ENCODE measurements at places on chromosomes 6 and 20. TPM values are rescaled to one million over a fixed set of nuclear protein-coding genes. Genes with fewer than 3 reads are reported as not detected.

GRCh38 chr6:4543596-4543995 lies 232.6 kb upstream of the CDYL start:
- DNase-seq, result no peak

DNA sequence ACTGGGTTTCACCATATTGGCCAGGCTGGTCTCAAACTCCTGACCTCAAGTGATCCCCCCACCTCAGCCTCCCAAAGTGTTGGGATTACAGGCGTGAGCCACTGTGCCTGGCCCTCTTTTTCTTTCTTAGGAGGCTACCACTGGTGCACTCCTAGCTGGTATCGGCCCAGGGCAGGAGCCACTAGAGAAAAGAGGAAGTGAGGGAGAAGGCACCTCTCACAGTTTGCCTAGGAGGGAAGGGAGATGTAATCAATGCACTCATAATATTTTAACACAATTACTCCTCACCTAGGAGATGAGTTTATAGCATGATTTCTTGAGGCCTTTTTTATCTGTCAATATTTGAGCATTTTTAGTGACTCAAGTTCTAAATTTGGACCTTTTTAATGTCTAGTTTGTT lies 189.0 kb upstream of the SOX4 start:
- no peak for DNase-seq

- DNase-seq, result no peak
Observed at GRCh38 chr6:18004256-18004985, 17.0 kb upstream of the KIF13A start.

- no peak for DNase-seq
Observed at GRCh38 chr20:49140834-49141233, 47.3 kb downstream of the STAU1 start.

GRCh38 chr6:82365016-82365795 lies 1.6 kb downstream of the TPBG start:
- peak; percentile 56 for DNase-seq

- no peak for DNase-seq
Observed at GRCh38 chr6:24738741-24739140, 19.8 kb upstream of the C6orf62 start.

- no peak for DNase-seq
Observed at GRCh38 chr6:113353392-113353791, 503.8 kb upstream of the MARCKS start.

GRCh38 chr6:120622127-120622631 lies 712.1 kb downstream of the TBC1D32 start:
- DNase-seq, result no peak

DNA sequence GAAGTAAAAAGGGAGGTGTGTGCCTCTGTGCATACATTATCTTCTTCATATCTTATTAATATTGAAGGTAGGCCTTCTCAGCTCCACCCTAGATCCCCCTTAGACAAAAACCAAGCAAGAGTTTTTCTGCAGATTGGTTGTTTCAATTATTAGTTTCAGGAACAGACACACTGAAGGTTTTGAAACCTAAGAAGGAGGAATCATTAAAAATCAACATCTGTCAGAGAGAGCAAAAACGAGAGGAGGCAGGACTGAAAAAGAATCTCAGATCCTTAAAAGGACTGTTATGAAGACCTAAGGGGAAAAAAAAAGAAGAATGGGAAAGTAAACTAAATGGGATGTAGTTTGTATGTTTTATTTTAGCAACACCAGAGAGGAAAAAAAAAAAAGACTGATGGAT lies 560.8 kb upstream of the JAG1 start:
- no peak for DNase-seq

DNA sequence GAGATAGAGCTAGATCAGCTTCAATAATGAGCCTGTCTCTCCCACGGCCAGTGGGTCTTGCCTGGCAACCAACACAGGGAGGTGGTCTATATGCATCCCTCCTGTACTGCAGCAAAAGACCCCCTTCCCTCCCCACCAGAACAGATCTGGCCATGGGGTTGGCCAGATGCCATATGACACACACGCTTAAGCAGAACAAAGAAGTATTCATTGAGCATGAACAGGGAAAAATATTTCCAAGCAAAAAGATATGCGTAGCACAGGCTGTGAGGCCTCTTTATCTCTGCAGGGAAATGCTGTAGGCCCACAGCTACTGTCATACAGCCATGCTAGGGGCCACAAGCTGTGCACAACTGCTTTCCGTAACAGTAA lies 73.4 kb upstream of the NRSN1 start:
- no peak for DNase-seq

The MLIP gene
- not detected for total RNA-seq

The DLL1 gene
- total RNA-seq, result 20.7 TPM

The E2F3 gene
- total RNA-seq, result 30.0 TPM

The GSTA3 gene
- not detected for total RNA-seq

The TMC2 gene
- not detected for total RNA-seq

The OR2J3 gene
- 0.30 TPM for total RNA-seq

The WFDC10B gene
- total RNA-seq, result 0.42 TPM

The EPB41L1 gene
- 38.1 TPM for total RNA-seq

The NOX3 gene
- 0.09 TPM for total RNA-seq

All from WTC11 (cell line).